ENCODE measurements at places on chromosomes 6 and 20.

DNA sequence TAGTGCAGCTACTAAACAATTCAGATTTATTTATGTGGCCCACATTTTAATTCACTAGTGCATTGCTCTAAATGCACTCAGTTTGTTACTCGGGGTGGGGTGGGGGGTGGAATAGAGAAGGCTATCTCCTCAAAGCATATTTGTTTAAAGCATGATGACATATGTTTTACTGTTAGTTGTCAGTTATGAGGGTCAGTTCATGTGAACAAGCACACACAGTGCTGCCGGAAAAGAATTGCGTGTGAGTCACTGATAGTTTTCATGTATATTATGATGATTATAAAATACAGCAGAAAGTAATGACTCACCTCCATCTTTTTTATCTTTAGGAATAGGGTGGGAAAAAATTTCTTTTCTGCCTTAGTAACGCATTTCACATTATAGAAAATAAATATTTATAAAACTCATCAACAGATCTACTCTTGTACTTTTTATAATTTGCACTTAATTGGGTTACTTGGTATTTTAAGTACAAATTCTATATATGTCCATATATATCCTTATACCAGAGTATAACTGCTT, 42.2 kb upstream of the STXBP5 start:
- no peak for DNase-seq

DNA sequence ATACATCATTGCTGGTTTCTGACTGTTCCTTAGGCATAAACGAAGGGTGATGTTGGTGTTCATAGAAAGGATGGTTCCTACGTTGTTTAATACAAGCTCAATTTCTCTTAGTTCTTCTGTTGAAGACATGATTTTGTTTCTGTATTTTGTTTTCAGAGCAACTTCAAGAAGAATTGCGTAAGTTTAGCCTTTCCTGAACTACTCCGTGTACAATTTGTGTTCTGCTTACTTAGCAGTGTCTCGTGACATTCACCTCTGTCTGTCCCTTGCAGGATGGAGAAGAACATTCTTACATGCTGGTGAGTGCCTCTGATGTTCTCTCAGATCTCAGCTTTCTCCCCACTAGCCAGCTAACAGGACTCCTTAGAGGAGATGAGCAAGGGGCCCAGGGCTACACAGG, 7.6 kb downstream of the BTN2A2 start:
- DNase-seq, result no peak

DNA sequence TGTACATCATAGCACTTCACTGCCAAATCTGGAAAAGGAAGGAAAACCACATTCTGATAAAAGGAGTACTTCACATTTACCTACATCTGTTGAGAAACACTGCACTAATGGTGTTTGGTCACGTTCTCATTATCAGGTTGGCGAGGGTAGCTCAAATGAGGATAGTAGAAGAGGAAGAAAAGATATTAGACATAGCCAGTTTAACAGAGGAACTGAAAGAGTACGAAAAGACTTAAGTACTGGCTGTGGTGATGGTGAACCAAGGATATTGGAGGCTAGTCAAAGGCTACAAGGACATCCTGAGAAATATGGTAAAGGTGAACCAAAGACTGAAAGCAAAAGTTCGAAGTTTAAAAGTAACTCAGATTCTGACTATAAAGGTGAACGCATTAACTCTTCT, 32.0 kb upstream of the GJA10 start:
- DNase-seq, result no peak

DNA sequence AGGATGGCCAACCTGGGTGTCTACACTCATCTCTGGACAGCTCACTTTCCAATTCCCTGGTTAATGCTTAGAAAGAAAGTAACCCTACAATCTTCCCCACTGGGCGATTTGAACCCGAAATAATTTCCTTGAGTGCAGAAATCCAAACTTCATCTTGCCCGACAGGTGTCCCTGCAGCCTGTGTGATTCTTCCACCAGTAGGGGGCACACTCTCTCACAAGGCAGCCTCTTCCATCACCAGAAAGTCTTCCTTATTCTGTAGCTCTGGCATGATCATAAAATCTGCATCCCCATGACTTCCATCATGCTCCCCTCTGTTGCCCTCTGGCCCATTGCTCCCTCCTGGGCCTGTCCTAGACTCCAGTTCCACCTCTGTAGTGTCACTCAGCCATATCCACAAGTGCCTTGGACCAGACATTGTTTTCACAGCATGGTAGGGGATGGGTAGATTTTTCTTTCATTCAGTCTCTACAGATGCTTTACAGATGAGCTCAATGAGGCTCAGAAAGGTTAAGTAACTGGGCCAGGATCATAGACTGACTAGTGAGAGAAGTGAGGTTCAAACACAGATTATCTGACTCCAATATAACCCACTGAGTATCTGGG, 170.4 kb upstream of the SPTLC3 start:
- DNase-seq, result no peak

DNA sequence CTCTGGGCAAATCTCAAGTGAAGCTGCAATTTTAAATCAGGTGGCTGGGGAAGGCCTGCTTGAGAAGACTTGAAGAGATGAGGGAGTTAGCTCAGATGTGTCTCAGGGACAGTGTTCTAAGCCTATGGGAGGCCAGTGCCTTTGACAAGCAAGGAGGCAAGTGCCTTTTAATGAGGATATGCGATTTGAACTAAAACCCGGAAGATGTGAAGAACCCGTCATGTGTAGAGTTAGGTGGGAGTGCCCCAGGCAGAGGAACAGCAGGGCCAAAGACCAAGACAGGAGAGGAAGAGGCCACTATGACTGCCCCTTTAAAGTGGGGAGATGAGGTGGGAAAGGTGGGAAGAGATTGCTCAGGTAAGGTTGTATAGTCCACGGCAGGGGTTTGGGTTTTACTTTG, 71.9 kb downstream of the SLX4IP start:
- no peak for DNase-seq

DNA sequence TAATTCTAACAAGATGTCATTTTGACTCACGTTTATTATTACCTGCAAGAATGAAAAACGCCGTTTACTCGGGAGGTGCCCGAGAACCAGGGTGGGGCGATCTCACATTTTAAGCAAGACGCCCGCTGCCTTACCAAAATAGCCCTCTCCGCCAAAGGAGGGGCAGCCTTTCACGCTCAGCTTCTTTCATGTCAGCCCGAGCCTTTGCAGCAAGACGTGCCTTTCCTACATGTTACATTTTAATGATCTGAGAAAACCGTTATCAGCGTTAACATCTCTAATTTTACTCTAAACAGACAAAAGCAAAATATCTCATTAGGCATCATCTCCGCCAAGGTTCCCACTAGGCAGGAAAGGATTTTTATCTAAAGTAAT, 2.0 kb downstream of the BACH2 start:
- peak; percentile 53 for DNase-seq
